Fibroblast of pulmonary artery (primary cell): ENCODE measurements at places on chromosomes 5 and 9.

GRCh38 chr5:4987431-4987830, 152.7 kb upstream of the ADAMTS16 start:
- no peak for DNase-seq

- no peak for DNase-seq
These were observed 19.7 kb downstream of the ASTN2 start for GRCh38 chr9:117395151-117395650.

DNA sequence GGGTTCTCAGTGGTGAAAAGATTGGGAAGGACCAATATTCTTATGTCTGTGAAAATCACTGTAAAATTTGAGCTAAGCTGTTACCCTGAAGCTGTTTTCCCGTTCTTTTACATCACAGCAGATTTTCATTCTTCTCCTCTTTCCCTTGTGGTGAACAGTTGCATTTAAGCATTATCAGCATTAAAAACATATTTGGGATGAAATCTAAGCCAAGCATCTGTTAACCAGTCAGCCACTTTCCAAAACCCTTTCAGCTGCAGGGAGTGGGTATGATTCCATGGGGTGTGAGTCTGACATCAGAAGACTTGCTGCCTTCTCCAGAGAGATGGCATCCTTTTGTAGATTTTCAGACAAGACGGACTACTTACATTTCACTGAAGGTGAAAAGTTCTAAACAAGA, 97.2 kb downstream of the TRIO start:
- DNase-seq: peak; percentile 18

DNA sequence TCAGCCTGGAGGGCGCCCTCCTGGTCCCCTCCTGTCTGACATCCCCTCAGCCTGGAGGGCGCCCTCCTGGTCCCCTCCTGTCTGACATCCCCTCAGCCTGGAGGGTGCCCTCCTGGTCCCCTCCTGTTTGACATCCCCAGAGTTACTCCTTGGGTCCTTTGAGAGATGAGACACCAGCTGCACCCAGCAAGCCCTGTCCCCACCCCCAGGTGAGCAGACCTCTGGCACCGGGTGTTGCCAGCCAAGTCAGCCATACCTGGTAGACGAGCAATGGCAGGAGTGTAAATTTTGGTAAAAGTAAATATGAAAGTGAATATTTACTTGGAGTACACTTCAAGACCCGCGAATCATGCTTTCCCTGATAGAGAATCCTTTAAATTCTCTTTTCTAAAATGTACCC, 25.4 kb downstream of the EXOC3 start:
- DNase-seq: no peak

DNA sequence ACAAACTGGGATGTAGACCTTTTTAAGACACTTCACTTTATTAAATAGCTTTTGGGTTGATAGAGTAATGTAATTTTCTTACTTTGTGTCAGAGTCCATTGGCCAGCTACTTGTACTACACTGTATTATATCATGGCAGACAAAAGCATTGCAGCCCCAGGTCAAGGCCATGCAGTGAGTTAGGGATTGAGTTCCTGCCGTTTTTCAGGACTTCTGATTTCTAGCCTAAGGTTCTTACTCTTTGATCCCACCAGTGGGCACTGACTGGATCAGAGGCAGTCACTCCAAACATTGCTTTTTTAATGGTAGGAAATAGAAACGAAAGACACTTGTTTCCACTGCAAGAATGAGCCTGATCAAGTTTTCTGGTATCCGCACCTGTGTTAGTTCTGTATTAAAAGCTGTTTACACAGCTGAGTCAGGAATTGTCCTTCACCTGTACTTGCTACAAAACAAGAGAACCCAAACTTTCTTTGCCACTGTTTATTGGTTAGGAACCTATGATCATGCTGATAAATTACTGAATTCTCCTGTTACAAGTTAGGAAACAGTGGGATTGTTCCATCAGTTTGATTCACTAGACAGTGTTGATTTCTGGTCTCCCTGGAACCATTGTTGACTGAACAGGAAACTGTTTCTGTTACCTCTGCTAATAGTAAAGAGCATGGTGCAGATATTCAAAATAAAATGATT, 22.1 kb downstream of the LRRC70 start:
- DNase-seq: no peak

DNA sequence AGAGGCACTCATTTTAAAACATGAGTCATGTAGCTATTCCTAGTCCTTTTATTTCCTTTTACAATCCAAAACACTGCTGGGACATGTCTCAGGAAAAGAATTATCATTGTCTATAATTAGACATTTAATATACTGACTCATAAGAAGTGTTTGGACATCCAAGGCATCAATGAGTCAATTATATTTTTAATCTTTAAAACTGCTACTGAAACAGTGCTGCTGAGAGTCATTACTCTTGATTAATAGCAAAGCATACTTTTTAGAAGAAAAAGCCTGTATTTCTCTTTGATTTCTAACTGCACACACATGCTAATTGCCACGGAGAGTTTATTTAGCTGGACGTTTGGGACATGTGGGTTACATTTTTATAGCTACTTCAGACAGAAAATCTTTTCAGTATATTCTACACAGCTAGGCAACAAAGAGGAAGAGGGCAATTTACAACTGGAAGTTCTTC, 1249.0 kb upstream of the CDH18 start:
- peak; percentile 53 for DNase-seq

- no peak for DNase-seq
These were observed 151.5 kb downstream of the BNC2 start for GRCh38 chr9:16718952-16719351.

DNA sequence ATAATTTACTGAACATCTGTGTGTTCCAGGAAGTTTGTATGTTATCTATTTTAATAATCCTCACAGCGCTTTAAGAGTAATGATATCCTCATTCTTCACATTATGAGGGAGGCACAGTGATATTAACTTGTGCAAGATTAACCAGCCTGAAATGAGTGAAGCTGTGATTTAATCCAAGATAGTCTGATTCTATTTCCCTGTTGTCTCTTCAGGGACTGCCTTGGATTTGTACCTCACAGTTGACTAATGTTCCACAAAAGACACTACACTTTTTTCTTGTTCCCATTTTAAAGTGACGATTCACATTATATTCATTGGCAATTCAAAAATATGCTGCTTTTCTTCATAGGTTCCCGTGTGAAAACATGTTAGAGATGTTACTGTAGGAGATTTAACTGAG, 125.3 kb upstream of the GNA14 start:
- DNase-seq: no peak

DNA sequence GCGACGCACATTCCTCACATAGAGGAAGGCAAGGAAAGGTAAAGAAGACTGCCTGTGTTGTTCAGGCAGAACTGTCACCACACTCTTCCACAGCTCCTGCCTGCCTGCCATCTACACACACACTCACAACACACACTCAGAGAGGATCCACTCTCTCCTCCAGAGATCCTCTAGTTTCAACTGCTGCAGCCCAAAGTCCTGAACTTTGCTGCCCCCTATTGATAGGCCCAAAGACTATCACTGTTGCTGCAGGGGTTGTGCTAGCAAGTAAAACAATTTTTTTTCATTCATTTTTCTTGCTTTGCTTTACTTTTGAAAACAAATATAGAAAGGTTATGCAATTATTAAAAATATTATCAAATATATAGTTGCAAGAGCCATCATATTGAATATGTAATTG, 5.9 kb upstream of the CFAP90 start:
- DNase-seq: peak; percentile 64
